ENCODE measurements at places on chromosomes 5 and 9.

- no peak for DNase-seq
Observed at GRCh38 chr9:11352612-11353011, 739.8 kb upstream of the PTPRD start.

DNA sequence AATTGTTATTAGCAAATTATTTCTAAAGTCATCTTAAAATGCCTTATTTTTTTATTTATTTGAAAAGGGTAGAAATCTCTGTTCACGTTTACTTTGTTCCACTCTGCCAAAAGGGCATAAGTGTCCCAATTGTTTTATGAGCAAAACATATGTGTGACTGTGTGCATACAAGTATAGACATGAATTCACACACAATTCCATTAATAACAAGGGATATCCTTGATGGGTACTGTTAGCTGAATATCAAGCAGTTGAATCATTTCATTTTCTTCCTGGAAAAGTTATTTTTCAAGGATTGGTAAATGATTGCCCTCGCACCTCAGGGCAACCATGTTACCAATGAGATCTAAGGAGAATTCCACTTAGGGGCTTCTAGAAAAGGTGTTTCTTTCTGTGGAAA lies 92.1 kb upstream of the TAF11L2 start:
- DNase-seq = no peak

- no peak for DNase-seq
Observed at GRCh38 chr9:129507805-129508204, 113.1 kb downstream of the C9orf50 start.

GRCh38 chr9:9914174-9914573 lies 698.6 kb downstream of the PTPRD start:
- DNase-seq = no peak

- no peak for DNase-seq
Observed at GRCh38 chr9:18361646-18362045, 112.3 kb upstream of the ADAMTSL1 start.

DNA sequence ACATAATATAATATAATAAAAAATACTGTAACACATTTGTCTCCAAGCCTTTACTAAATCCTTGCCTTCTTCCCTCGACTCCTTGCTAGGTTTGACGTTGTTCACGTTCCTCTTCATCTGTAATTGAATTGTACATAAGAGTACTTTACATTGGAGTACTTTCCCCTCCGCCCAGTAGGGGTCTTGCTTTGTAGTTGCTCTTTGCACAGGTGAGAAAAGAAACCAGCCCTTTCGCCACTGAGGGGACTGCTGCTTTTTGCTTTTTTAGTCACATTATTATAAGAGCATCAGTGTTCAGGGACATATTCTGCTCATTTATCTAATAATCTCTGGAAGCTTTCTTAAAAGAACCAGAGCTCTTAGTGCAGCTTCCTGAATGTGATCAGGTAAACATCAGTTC lies 115.0 kb downstream of the CETN3 start:
- no peak for DNase-seq

DNA sequence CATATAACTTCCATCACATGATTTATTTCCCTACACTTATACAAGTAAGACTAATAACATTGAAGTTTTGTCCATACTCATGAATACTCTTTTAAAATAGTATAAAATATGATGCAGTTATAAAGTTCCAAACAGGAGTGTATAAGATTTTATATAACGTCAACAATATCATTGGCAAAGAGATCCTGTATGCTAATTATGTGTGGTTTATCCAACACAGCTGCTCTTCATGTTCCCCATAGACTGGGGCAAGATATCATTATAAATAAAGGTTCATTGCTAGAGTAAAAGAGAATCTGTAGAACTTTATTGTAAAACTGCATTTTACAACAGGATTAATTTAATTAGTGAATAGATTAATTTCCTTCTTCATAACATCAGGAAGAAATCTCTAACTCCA lies 16.9 kb downstream of the CDH9 start:
- no peak for DNase-seq

DNA sequence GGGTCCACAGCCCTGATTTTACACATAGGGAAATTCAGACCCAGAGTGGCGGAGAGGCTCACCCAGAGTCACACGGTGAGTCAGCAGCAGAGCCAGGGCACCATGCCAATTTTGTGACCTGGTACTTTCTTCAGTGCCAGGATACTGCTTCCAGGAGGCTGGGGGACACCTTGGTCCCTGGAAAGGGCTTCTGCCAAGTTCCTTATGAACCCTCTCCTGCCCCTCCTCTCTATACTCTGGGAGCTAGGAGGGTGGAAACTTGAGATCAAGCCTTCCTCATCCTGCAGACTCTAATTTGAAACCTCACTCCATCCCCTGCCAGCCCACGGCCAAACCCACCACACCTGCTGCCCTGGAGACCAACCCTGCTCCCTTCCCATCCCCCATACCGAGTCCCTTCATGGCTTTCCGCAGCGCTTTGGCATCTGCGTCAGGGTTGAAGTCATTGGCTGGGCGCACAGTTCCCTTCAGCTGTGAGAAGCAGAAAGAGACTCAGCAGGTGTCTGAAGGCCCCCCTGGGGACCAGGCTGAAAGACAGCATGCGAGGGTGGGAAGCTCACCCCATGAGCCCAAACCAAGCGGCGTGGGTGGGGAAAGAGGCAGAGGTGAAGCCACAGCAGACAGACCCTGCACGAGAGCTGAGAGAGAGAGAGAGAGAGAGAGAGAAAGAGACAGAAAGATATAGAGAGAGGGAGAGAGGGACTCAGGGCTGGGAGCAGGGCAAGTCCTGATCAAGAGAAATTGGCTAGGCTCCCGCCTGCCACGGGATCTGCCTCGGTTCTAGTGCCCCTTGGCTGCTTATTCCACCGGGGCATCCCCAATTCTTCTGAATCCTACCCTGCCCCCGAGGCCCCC lies 33.5 kb downstream of the ANXA6 start:
- no peak for DNase-seq

- DNase-seq = no peak
Observed at GRCh38 chr9:14107977-14108376, 206.0 kb downstream of the NFIB start.
